ENCODE measurements at places on chromosomes 16 and 17. TPM values are rescaled to one million over a fixed set of nuclear protein-coding genes. Genes with fewer than 3 reads are reported as not detected.

DNA sequence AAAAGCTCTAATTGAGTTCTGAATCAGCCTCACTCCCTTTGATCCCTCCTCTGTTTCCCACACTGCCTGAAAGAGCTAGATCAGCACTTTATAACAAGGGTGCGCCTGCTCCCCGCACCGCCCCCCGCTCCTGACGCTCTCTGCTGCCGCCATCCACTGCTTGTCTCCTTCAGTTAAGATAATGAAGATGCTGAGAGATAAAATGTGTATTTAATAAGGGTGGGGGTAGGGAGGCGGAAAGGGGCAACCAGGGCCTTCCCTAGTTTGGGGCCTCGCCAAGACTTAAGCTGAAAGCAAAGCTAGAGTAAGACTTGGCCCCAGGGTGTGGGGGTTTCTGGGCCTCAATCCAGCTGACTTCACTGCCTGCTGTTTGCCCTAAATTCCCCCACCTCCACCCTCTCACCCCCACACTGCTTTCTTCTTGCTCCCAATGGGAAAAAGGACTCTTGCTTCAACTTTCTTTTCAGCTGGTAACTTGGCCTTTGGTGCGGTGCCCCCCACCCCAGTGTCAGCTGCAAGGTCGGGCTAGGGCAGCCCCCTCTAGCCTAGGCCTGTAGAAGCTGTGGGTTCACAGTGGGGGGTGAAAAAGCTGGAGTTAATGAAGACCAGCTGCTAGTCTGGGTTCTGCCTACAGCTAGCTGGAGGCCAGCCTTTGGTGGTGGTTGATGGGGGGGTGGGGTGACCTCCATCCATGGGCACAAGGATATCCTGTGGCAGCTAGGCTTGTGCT lies 1.8 kb upstream of the RARA start:
- DNase-seq, result no peak

DNA sequence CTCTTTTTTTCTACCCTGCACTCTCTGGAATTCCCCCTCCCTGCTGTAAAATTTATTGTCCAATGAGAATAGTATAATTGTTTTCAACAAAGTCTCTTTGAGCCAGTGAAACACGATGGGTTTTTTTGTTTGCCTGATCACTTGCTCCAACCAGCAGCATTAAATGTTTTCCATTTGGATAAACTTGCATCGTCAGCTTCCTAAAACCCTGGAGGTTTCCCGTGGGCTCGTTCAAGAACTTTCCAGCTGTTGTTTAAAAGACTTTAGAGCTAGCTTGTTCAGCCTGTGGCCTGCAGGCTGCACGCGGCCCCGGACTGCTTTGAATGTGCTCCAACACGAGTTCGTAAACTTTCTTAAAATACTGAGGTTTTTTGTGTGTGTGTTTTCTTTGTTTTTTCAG lies 14.9 kb downstream of the NAGPA start:
- DNase-seq, result no peak

DNA sequence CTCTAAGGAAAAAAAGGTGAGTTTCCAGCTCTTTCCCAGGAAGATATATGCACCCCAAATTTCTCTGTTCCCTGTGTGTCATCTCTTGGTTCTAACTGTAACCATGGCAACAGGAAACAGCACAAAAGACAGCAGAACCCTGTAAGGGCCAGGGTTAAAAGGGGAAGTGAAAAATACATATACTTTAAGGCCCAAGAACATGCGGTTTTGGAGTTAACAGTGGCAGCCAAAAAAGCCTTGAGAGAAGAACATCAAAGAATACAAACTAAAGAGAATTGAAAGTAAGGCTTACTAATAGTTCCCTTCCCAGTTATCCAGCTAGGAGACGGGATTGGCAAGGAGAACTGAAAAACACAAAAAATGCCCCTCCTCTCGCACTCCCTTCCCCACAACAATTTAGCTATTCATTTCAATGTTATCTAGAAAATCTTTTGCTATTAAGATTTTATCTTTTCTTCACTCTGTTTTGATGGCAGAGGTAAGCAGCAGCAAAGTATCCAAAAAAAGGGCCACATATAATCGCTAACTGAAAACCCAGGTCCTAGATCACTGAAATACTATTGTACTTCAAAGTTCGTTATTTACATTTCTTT lies 1.5 kb downstream of the SPOP start:
- DNase-seq, result peak; percentile 66

- no peak for DNase-seq
Observed at GRCh38 chr17:75403131-75403530, 2.3 kb downstream of the GRB2 start.

DNA sequence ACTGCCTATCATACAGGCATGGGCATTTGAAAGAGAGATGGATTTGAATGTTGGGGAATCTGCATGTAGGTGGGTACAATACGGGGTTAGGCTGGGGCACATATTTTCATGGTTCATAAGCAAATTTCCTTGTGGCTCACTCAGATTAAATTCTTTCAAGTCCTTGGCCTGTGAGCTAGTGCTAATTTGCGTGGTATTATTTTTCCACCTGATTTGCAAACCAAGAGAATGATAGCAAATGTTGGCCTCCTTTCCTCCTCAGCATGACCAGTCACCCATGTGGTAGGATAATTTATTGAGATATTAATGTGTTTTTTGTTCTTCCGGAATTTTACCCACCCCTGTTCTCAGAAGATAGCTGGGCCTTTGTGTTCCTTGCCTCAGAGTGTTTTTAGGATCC lies 22.9 kb downstream of the FAM20A start:
- DNase-seq, result no peak

GRCh38 chr16:56145369-56145768 lies 45.9 kb upstream of the GNAO1 start:
- no peak for DNase-seq

Gene ZNF213
- total RNA-seq, result 4.7 TPM

Gene ACSM2B
- not detected for total RNA-seq

Gene RMI2
- 14.2 TPM for total RNA-seq

Gene UNC13D
- total RNA-seq, result 0.71 TPM

Gene SLC52A1
- total RNA-seq, result not detected

Gene RNFT1
- 10.3 TPM for total RNA-seq

Gene TBC1D28
- total RNA-seq, result not detected

Data from LHCN-M2 (cell line).